ENCODE measurements at places on chromosomes 11 and 22. TPM values are rescaled to one million over a fixed set of nuclear protein-coding genes. Genes with fewer than 3 reads are reported as not detected.

- no peak overlapping the region for H3K27ac ChIP-seq
- no peak for DNase-seq
- no peaks in the 10 kb centered on the region for H3K27me3 ChIP-seq
- no peaks in the 10 kb centered on the region for H3K36me3 ChIP-seq
Measured at GRCh38 chr11:26096451-26096850, 235.5 kb upstream of the ANO3 start.

GRCh38 chr11:73761403-73761945 lies 600 bp upstream of the RAB6A start:
- H3K27ac ChIP-seq = peak overlapping the region; percentile 85
- peak overlapping the region; percentile 98 for H3K4me3 ChIP-seq
- no peak for DNase-seq
- peaks cover 19% of the 10 kb centered on the region for H3K4me1 ChIP-seq
- H3K36me3 ChIP-seq = no peaks in the 10 kb centered on the region

GRCh38 chr22:36391638-36392037 lies 3.9 kb upstream of the MYH9 start:
- H3K27me3 ChIP-seq = no peaks in the 10 kb centered on the region
- no peak for DNase-seq
- no peak overlapping the region for H3K4me3 ChIP-seq
- no peak overlapping the region for H3K27ac ChIP-seq

DNA sequence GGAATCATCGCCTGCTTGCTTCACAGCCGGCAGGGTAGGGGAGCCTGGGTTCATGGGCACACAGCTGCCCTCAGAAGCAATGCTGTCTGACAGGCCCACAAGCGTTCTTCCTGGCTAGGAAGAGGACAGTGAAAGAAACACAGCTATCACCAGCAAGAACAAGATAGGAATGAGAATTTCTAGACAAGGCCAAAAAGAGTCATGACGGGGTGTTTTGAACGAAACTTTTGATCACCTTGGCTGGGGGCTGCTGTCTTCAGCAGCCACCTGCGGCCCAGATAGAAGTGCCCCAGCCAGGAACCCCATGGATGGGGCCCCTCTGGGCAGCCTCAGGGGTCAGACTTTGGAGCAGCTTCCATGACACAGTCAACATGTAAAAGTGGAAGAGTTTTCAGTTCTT lies 41.8 kb downstream of the GAB4 start:
- H3K4me3 ChIP-seq = no peak overlapping the region
- no peak for DNase-seq
- no peaks in the 10 kb centered on the region for H3K27me3 ChIP-seq
- H3K27ac ChIP-seq = no peak overlapping the region
- H3K36me3 ChIP-seq = no peaks in the 10 kb centered on the region

DNA sequence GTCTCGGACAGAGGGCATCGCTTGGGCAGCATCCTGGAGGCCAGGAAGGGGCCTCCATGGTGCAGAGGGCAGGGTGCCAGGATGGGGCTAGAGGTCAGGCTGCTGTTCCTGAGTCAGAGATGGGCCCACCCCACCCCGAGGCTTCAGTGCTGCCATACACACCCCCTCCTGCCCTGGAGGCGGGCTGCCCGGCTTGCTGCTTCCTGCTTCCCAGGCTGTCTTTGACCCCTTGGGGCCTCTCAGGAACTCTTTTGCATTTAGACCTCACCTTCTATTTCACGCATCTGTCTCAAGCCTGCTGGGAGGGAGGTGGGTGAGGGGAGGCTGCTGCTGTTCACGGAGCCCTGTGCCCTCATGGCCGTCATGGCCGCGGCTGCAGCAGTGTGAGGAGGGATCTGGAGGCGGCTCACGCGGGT lies 6.6 kb upstream of the GRAMD4 start:
- H3K27ac ChIP-seq = peak overlapping the region; percentile 42
- no peaks in the 10 kb centered on the region for H3K36me3 ChIP-seq
- peak overlapping the region; percentile 22 for H3K4me3 ChIP-seq
- no peak for DNase-seq
- H3K27me3 ChIP-seq = no peaks in the 10 kb centered on the region

STX3 gene
- total RNA-seq = 75.1 TPM

OR56A1 gene
- not detected for total RNA-seq

GRCh38 chr11:119525180-119525866 lies 102.4 kb upstream of the THY1 start:
- DNase-seq = no peak
- H3K27me3 ChIP-seq = no peaks in the 10 kb centered on the region
- H3K4me1 ChIP-seq = no peaks in the 10 kb centered on the region
- H3K36me3 ChIP-seq = no peaks in the 10 kb centered on the region

GRCh38 chr11:45724153-45724552 lies 58.7 kb upstream of the CHST1 start:
- H3K27ac ChIP-seq = no peak overlapping the region
- H3K4me1 ChIP-seq = no peaks in the 10 kb centered on the region
- H3K4me3 ChIP-seq = no peak overlapping the region
- H3K36me3 ChIP-seq = no peaks in the 10 kb centered on the region
- H3K27me3 ChIP-seq = no peaks in the 10 kb centered on the region

- no peak for DNase-seq
- H3K27ac ChIP-seq = no peak overlapping the region
Measured at GRCh38 chr11:93517041-93517440, 26.1 kb downstream of the SMCO4 start.

DNA sequence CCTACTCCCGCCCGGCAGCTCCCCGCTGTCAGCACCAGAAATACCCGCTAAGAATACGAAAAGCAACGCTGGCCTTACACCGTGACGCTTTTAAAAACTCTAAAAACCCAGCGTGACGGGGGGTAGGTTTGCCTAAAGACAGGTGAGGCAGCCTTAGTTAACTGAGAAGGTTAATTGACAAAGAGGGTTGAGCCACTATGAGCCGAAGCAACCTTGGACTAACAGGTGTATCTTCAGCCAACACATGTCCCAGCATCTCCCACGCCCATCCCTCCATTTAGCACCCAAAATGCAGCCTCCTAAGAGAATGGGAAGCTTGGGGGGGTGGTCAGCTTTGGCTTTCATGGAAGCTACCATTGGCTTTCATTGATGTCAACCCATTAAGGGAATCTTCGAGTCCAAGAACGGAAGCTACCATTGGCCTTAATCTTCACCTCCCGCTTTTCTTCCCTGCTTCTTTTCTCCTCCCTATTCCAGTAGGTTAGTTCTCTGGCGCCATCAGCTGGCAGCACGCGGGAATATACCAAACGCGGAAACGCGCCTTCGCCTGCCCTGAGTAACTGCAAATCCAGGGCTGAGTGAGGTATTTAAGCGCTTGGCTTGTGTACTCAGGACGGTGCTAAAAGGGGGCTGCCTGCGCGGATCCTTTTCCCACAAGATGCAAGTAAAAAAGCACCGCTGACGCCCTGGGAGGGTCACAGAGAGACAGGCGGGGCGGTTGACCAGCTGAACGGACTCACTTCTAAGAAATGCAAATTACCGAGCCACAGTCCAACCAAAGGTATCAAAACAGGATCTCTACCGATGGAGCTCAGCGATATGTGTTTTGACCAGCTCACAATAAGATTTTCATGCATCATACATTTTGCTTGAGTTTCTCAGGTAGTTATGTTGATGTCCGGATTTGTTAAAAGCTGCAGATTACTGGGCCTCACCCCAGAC lies 38.5 kb upstream of the GLYATL1 start:
- no peak overlapping the region for H3K4me3 ChIP-seq
- peaks cover 38% of the 10 kb centered on the region for H3K27me3 ChIP-seq
- no peak overlapping the region for H3K27ac ChIP-seq
- H3K36me3 ChIP-seq = no peaks in the 10 kb centered on the region

GRCh38 chr11:128547946-128548648 lies 39.3 kb downstream of the ETS1 start:
- no peak for DNase-seq
- peak overlapping the region; percentile 52 for H3K4me3 ChIP-seq
- no peaks in the 10 kb centered on the region for H3K27me3 ChIP-seq
- H3K36me3 ChIP-seq = no peaks in the 10 kb centered on the region
- peak overlapping the region; percentile 84 for H3K27ac ChIP-seq

NLRP14 gene
- not detected for total RNA-seq

DNA sequence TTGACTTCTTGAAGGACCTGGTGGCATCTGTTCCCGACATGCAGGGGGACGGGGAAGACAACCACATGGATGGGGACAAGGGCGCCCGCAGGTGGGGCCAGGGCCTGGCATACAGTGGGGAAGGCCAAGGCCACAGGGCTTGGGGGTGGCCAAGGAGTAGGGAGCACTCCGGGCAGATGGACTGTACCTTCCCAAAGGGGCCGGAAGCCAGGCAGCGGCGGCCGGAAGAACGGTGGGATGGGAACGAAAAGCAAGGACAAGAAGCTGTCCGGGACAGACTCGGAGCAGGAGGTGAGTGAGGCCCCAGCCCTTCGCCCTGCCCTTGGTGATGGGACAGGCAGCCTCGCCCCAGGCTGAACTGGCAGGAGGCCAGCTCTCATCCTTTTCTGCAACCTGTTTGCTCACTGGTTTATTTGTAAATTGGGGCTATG lies 1.2 kb downstream of the DRAP1 start:
- H3K27me3 ChIP-seq = no peaks in the 10 kb centered on the region
- peaks cover 16% of the 10 kb centered on the region for H3K36me3 ChIP-seq
- DNase-seq = peak; percentile 67
- peak overlapping the region; percentile 98 for H3K4me3 ChIP-seq

GAB2 gene
- total RNA-seq = 65.8 TPM

- H3K36me3 ChIP-seq = no peaks in the 10 kb centered on the region
- DNase-seq = no peak
- no peak overlapping the region for H3K27ac ChIP-seq
- H3K4me3 ChIP-seq = no peak overlapping the region
Measured at GRCh38 chr22:47994601-47995263, 1232.3 kb downstream of the TBC1D22A start.

DNA sequence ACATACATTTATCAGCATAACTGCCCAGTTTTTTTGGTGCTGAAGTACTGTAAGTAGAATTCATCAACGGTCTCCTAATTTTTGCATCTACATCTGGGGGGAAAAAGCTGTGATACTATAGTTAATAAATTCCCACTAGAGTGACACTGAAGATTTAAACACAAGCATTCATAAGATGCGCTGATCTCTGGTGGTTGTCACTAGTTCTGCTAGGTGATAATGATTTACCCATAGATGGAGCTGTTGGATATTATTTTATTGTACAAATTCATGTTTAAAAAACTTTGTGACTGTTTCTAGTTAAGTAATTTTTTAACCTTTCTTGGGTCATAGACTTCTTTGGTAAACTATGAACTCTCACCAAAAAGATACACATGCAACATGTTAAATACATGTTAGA lies 106.6 kb downstream of the EMSY start:
- no peaks in the 10 kb centered on the region for H3K27me3 ChIP-seq
- no peak for DNase-seq
- H3K4me3 ChIP-seq = no peak overlapping the region
- no peaks in the 10 kb centered on the region for H3K4me1 ChIP-seq
- H3K27ac ChIP-seq = no peak overlapping the region

TSGA10IP gene
- not detected for total RNA-seq

DNA sequence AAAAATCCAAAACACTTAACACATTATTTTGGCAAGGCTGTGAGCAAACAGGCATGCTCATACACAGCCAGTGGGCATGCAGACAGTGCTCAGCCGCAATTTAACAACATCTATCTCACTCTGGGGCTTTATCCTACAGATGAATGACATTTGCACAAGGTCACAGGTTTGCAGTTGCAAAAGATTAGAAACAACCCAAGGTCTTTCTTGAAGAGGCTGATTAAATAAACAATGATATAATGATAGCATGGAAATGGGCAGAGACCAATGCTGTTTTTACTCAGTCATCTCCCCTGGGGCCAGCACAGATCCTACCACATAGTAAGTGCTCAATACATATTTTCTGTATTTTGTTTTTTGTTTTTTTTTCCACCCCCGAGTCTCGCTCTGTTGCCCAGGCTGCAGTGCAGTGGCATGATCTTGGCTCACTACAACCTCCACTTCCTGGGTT lies 9.4 kb downstream of the A4GALT start:
- no peak for DNase-seq
- H3K4me1 ChIP-seq = peaks cover 6% of the 10 kb centered on the region
- H3K27me3 ChIP-seq = no peaks in the 10 kb centered on the region
- no peak overlapping the region for H3K4me3 ChIP-seq
- no peaks in the 10 kb centered on the region for H3K36me3 ChIP-seq

DNA sequence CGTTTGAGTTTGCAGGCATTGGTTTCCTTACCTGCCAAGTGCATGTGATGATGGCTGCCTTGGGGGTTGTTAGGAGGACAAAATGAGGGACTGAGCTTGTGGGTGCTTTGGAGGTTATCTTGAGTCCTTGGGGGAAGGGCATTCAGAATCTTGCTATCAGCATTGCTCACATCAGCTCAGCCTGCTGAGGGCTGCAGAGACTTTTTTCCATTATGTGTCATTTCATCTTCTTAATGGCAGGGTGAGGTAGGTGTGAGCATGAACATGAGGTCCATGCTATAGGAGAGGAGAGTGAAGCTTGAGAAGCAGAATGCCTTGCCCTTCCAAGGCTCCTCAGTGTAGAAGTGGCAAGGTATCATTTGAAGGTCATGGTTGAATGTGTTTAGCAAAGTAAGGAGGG lies 112.3 kb downstream of the MIAT start:
- no peaks in the 10 kb centered on the region for H3K36me3 ChIP-seq
- H3K27ac ChIP-seq = no peak overlapping the region
- H3K4me3 ChIP-seq = no peak overlapping the region
- H3K4me1 ChIP-seq = no peaks in the 10 kb centered on the region

DNA sequence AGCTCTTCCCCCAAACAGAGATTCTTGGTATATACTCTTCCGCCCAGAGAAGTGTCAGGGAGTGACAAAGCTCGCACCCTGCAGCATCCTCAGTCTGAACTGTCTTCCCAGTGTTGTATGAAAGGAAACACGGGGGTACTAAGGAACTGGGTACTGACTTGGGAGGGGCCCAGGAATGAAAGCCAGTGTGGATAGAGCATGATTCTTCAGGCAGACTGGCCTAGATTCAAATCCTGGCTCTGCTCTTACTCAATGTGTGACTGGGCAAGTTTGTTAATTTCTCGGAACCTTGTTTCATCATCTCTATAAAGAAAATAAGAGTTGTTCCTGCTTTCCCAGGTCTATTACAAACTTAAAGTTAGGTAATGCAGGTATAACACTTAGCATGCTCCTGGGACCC lies 266.0 kb upstream of the NARS2 start:
- H3K4me1 ChIP-seq = peaks cover 10% of the 10 kb centered on the region
- no peaks in the 10 kb centered on the region for H3K36me3 ChIP-seq
- no peaks in the 10 kb centered on the region for H3K27me3 ChIP-seq
- H3K27ac ChIP-seq = peak overlapping the region; percentile 2
- DNase-seq = no peak

DNA sequence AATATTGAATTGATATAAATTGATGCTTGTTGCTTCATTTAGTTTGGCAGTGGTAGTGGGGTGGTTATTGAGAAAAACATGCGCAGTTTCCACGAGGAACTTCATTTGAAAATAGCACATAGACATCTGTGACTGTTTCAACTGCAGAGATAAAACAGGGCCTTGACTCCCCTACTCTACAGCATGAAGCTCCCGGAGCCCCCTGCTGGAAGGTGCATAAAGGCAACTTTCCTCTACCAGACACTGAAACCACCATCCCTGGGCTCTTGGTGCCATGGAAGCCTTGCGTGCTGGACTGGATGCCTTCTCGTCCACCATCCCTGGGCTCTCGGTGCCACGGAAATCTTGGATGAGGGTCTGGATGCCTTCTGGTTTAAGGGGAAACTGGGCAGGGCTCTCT lies 195.9 kb downstream of the CSNK2A3 start:
- H3K27me3 ChIP-seq = no peaks in the 10 kb centered on the region
- no peaks in the 10 kb centered on the region for H3K4me1 ChIP-seq
- H3K4me3 ChIP-seq = no peak overlapping the region
- H3K27ac ChIP-seq = no peak overlapping the region
- DNase-seq = no peak

CNTF gene
- 1.2 TPM for total RNA-seq

- H3K4me1 ChIP-seq = no peaks in the 10 kb centered on the region
- H3K4me3 ChIP-seq = peak overlapping the region; percentile 55
- no peak for DNase-seq
- peak overlapping the region; percentile 79 for H3K27ac ChIP-seq
Measured at GRCh38 chr11:116192509-116193210, 580.1 kb downstream of the BUD13 start.
